ENCODE measurements at places on chromosomes 2 and 18. TPM values are rescaled to one million over a fixed set of nuclear protein-coding genes. Genes with fewer than 3 reads are reported as not detected.

NYAP2 gene
- not detected for total RNA-seq

EML6 gene
- 1.6 TPM for total RNA-seq

KCNG2 gene
- total RNA-seq = not detected

DSG1 gene
- not detected for total RNA-seq

ST6GAL2 gene
- total RNA-seq = not detected

RTP5 gene
- 0.15 TPM for total RNA-seq

- DNase-seq = no peak
Observed at GRCh38 chr2:99624677-99625076, 134.9 kb upstream of the REV1 start.

GRCh38 chr2:84102274-84102673, 356.8 kb downstream of the SUCLG1 start:
- no peak for DNase-seq

- DNase-seq = no peak
Observed at GRCh38 chr2:118858485-118859156, 11.2 kb upstream of the EN1 start.

DNA sequence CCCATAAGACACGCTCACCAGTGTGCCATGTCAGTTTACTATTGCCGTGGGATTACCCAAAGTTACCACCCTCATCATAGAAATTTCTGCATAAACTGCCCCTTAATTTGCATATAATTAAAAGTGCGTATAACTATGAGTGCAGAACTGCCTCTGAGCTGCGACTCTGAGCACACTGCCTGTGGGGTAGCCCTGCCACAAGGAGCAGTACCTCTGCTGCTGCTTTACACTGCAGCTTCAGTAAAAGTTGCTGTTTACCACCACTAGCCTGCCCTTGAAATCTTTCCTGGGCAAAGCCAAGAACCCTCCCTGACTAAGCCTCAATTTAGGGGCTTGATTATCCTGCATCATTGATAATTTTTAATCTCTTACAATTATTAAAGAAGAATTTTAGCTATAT, 213.9 kb upstream of the MAP2 start:
- DNase-seq = no peak

DNA sequence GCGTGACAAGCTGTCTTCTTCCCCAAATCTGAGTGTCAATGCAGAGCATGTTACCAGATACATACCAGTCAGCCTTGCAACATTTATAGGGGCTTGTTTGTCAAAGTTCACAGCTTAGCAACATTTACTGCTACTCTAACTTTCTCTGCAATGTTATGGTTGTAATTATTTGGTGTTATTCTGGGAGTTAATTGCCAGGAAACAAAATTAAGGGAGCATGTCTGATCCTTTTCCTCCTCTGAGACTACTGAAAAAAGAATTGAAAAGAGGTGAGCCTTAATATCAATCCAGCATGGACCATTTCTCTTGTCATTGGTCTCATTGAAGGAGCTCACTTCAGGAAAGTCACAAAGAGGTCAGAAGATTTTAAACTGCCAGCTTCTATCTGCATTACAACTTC, 465.6 kb upstream of the LINC00305 start:
- no peak for DNase-seq

- no peak for DNase-seq
Observed at GRCh38 chr18:8707556-8708300, 2.4 kb downstream of the MTCL1 start.

GRCh38 chr2:237873421-237873831, 14.0 kb downstream of the RAMP1 start:
- peak; percentile 49 for DNase-seq

DNA sequence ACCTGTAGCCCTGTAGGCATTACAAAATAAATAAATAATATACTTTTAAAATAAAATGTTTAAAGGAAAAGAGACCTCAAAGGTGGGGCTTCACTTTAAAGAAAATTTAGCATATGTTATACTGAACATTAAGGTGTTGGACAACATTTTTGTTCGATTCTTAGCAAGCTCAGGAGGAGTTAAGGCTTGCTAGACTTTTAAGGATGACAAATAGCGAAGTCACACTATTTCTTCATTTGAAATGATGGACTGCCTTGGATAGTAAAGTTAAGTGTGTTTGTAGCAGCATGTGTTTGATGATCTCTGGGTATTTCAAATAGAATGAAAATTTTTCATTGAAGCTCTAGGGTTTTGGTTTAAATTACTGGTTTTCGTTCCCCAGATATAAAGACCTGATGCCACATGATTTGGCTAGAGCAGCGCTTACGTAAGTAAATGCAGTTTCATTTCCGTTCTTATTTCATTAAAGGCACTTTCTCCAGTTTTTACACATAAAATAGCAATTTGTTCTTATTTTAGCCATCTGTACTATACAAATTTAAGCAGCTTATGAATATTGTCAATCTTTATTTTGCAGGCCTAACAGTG, 24.9 kb downstream of the HADHB start:
- DNase-seq = no peak

DNA sequence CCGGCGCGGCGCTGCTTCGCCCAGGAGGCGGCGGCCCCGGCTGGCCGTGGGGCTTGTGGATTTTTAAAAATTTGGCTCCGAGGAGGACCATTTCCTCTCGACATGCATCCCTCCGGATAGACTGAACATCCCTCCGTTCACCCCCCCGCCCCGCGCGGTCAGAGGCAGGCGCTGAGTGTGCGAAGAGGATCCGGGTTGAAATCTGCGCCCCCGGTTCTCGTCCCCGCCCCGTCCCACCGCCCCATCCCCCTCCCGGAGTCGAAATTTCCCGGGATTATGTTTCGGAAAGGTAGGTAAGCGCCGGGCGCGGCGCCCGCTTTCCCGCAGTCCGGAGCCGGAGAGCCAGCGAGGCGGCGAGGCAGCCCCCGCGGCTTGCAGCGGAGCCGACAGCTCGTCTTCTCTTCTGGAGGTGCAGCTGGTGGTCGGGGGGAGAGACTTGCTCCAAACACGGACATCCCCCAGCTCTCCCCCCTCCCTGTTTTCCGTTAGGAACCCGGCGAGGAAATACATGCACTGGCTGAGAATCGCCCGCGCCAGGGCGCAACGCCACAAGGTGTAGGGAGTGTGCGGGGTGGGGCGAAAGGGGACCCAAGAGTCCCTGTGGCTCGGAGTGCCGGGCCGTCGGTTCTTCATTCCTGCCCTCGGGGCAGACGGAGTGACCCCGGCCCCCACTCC, at the start of gene PRKCE:
PRKCE (plus strand) TSS at position 261 of the 675 bp plus-strand sequence.
- DNase-seq = peak; percentile 76

GRCh38 chr18:9319333-9319732, 15.2 kb upstream of the TWSG1 start:
- DNase-seq = no peak

DNA sequence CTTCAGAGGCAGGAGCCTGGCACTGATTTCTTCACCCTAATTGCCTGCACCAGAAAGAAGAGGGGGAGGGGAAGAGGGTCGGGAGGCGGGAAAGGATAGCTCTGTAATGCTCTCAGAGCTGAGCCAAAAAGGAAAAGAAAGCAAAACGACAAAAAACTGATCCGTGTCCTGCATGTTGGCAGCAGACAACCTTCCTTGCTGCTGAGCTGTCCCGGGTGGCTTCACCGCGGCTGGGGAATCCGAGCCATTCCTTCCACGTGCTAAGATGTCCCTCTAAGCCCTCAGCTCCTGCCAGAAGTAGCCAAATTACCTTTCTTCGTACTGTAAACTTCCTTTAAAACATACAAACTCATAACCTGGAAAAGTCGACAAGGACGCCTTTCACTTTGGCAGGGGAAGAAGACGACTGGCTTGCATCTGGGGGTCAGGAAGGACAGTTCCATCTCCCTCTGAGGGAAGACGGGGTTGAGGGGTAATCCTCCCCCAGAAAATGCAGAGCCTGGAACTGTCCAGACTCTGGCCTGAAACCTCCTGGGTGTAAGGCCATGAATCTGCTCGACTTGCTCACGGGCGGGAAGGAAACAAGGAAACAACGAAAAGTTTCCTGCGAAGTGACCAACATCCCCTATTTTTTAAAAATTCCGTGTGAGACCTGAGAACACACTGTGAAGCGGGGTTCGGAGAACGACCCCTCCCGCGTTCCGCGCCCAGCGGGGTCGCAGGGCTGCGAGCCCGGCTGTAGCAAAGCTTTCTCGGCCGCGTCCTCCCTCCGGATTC, 7.7 kb downstream of the OTX1 start:
- DNase-seq = no peak

Data from uterus (tissue), 4 donors.